A549 treated with RU486 at 1 μM for 4 hours (cell line): ENCODE measurements at places on chromosomes 5 and 9. TPM values are rescaled to one million over a fixed set of nuclear protein-coding genes. Genes with fewer than 3 reads are reported as not detected.

Gene PCDHGB2
- total RNA-seq, result 0.08 TPM in 2 of 5 replicates, not detected in the others

Gene AHRR
- total RNA-seq, result 2.5 to 3.8 TPM (median 2.8 TPM) in 5 replicates

Gene CENPK
- 14.3 to 41.1 TPM (median 32.9 TPM) in 5 replicates for total RNA-seq

Gene ZDHHC11
- total RNA-seq, result 10.0 to 18.7 TPM (median 16.9 TPM) in 5 replicates

Gene OR1J2
- not detected in 5 replicates for total RNA-seq

Gene CTXN3
- total RNA-seq, result not detected in 5 replicates

Gene CBY3
- total RNA-seq, result not detected in 5 replicates

Gene KIF12
- total RNA-seq, result 1.4 to 2.7 TPM (median 2.1 TPM) in 5 replicates

Gene PAEP
- 0.25 to 0.66 TPM (median 0.30 TPM) in 3 of 5 replicates, not detected in the others for total RNA-seq

Gene TMEM232
- total RNA-seq, result 0.35 TPM in 1 of 5 replicates, not detected in the others

Gene UNC13B
- 8.2 to 9.2 TPM (median 8.7 TPM) in 5 replicates for total RNA-seq

Gene CAPSL
- not detected in 5 replicates for total RNA-seq

Gene PTBP3
- 12.3 to 36.4 TPM (median 30.4 TPM) in 5 replicates for total RNA-seq

Gene SEMA5A
- total RNA-seq, result not detected in 5 replicates

Gene DNM1
- 74.6 to 95.2 TPM (median 86.0 TPM) in 5 replicates for total RNA-seq

Gene FAM153A
- not detected in 5 replicates for total RNA-seq

Gene CAVIN4
- 0.26 to 0.56 TPM (median 0.54 TPM) in 5 replicates for total RNA-seq

Gene EPB41L4A
- total RNA-seq, result 1.2 to 1.6 TPM (median 1.6 TPM) in 5 replicates

Gene ACOT12
- 0.17 TPM in 1 of 5 replicates, not detected in the others for total RNA-seq

Gene TXNDC8
- not detected in 5 replicates for total RNA-seq

Gene PLEKHG4B
- total RNA-seq, result 0.56 to 1.0 TPM (median 0.96 TPM) in 5 replicates

Gene SPINK4
- total RNA-seq, result not detected in 5 replicates

Gene C5orf52
- not detected in 5 replicates for total RNA-seq

Gene ARSI
- 31.9 to 48.3 TPM (median 37.1 TPM) in 5 replicates for total RNA-seq

Gene CDH9
- total RNA-seq, result not detected in 5 replicates

Gene TOR4A
- total RNA-seq, result 18.6 to 30.7 TPM (median 27.4 TPM) in 5 replicates

Gene AFAP1L1
- 5.1 to 7.9 TPM (median 6.6 TPM) in 5 replicates for total RNA-seq

Gene MYMK
- not detected in 5 replicates for total RNA-seq

Gene SLC22A4
- total RNA-seq, result 3.9 to 5.1 TPM (median 4.8 TPM) in 5 replicates

Gene LCN9
- not detected in 5 replicates for total RNA-seq

Gene TMEM245
- 31.5 to 47.8 TPM (median 45.7 TPM) in 5 replicates for total RNA-seq

Gene GARIN3
- total RNA-seq, result not detected in 5 replicates

Gene PRXL2C
- total RNA-seq, result 13.6 to 16.5 TPM (median 15.6 TPM) in 5 replicates

Gene ZCCHC9
- 24.2 to 27.9 TPM (median 27.6 TPM) in 5 replicates for total RNA-seq

Gene SLU7
- total RNA-seq, result 43.5 to 66.4 TPM (median 47.9 TPM) in 5 replicates

Gene PGM5
- total RNA-seq, result not detected in 5 replicates

Gene DMRT2
- total RNA-seq, result 0.13 TPM in 1 of 5 replicates, not detected in the others

Gene SEMA4D
- 3.8 to 6.7 TPM (median 4.9 TPM) in 5 replicates for total RNA-seq

Gene TNFSF8
- total RNA-seq, result 0.22 TPM in 1 of 5 replicates, not detected in the others

Gene CCDC180
- 0.37 to 1.2 TPM (median 0.57 TPM) in 5 replicates for total RNA-seq

Gene NUTM2G
- not detected in 5 replicates for total RNA-seq

Gene UGT3A2
- total RNA-seq, result not detected in 5 replicates

Gene ADAMTS13
- total RNA-seq, result 0.33 to 0.97 TPM (median 0.46 TPM) in 5 replicates

Gene DMRT3
- not detected in 5 replicates for total RNA-seq
